Thymus (tissue), 14 donors: ENCODE measurements at places on chromosomes 4 and X. TPM values are rescaled to one million over a fixed set of nuclear protein-coding genes. Genes with fewer than 3 reads are reported as not detected.

The RAPGEF2 gene
- 7.9 TPM for polyA plus RNA-seq

The PDZD4 gene
- polyA plus RNA-seq: 7.9 TPM

The TRIM61 gene
- polyA plus RNA-seq: 1.3 TPM

The RASL11B gene
- 1.2 TPM for polyA plus RNA-seq

The MAMLD1 gene
- polyA plus RNA-seq: 0.96 TPM

The RNF212 gene
- polyA plus RNA-seq: 11.2 TPM

The VCX3B gene
- polyA plus RNA-seq: 0.25 TPM

The SEPSECS gene
- polyA plus RNA-seq: 15.8 TPM

The TMEM129 gene
- 23.2 TPM for polyA plus RNA-seq

The MYOZ2 gene
- polyA plus RNA-seq: 0.98 TPM

The HS6ST2 gene
- polyA plus RNA-seq: 1.8 TPM

The NPFFR2 gene
- 6.7 TPM for polyA plus RNA-seq

The KLHL5 gene
- polyA plus RNA-seq: 9.9 TPM

The ZNF141 gene
- 10.1 TPM for polyA plus RNA-seq

The JCHAIN gene
- 34.7 TPM for polyA plus RNA-seq

The KLB gene
- polyA plus RNA-seq: 0.14 TPM

The TMEM35A gene
- 0.48 TPM for polyA plus RNA-seq

The PI4K2B gene
- 24.0 TPM for polyA plus RNA-seq

The IBSP gene
- 1.6 TPM for polyA plus RNA-seq

The GRIA2 gene
- polyA plus RNA-seq: 0.25 TPM

The PABPC5 gene
- 0.37 TPM for polyA plus RNA-seq

The ARHGAP6 gene
- polyA plus RNA-seq: 2.3 TPM

The NR0B1 gene
- polyA plus RNA-seq: 0.16 TPM

The FGF16 gene
- 0.07 TPM for polyA plus RNA-seq

The DCK gene
- 49.0 TPM for polyA plus RNA-seq

The SLC10A3 gene
- polyA plus RNA-seq: 21.6 TPM

The HSFX4 gene
- polyA plus RNA-seq: 1.5 TPM

The GRK4 gene
- polyA plus RNA-seq: 5.6 TPM

The TCEAL6 gene
- polyA plus RNA-seq: 0.02 TPM

The TLR2 gene
- 13.6 TPM for polyA plus RNA-seq

The PABPC1L2A gene
- polyA plus RNA-seq: 0.02 TPM

The EMCN gene
- polyA plus RNA-seq: 6.0 TPM

The NPY1R gene
- polyA plus RNA-seq: 2.2 TPM

The DUX4 gene
- 0.02 TPM for polyA plus RNA-seq

The HERC5 gene
- 19.1 TPM for polyA plus RNA-seq

The FHIP1A gene
- 0.62 TPM for polyA plus RNA-seq

The SLIT2 gene
- 1.6 TPM for polyA plus RNA-seq

The NLRP2B gene
- 0.02 TPM for polyA plus RNA-seq

The DCHS2 gene
- polyA plus RNA-seq: 0.07 TPM

The SNX12 gene
- polyA plus RNA-seq: 23.5 TPM

The SCLT1 gene
- 16.9 TPM for polyA plus RNA-seq

The PPEF2 gene
- 0.07 TPM for polyA plus RNA-seq

The SH3TC1 gene
- polyA plus RNA-seq: 114 TPM

The CDX4 gene
- not detected for polyA plus RNA-seq

The SSX2 gene
- polyA plus RNA-seq: not detected

The MAGEA4 gene
- not detected for polyA plus RNA-seq

The CITED1 gene
- polyA plus RNA-seq: 1.3 TPM

The PHKA2 gene
- polyA plus RNA-seq: 35.0 TPM

The XG gene
- polyA plus RNA-seq: 1.3 TPM

The PPP4R3C gene
- not detected for polyA plus RNA-seq

The CFP gene
- 27.8 TPM for polyA plus RNA-seq

The MED28 gene
- polyA plus RNA-seq: 17.4 TPM

The COMMD8 gene
- polyA plus RNA-seq: 43.5 TPM

The ADGRG4 gene
- 0.02 TPM for polyA plus RNA-seq

The CLIC2 gene
- polyA plus RNA-seq: 27.0 TPM

The PCDH7 gene
- 0.64 TPM for polyA plus RNA-seq

The EIF4E gene
- 30.0 TPM for polyA plus RNA-seq

The MAGEE2 gene
- polyA plus RNA-seq: under 0.01 TPM

The SSX3 gene
- polyA plus RNA-seq: not detected
